ENCODE measurements at places on chromosomes 13 and 19.
A peak's percentile ranks its signal among the peaks of the same experiment; 100 is the strongest.

- DNase-seq = no peak
Measured at GRCh38 chr13:98142380-98143156, at the start of gene FARP1. Gene FARP1, plus strand, starts transcription at chr13:98143094. Its CDS starts 70,149 bp downstream, at chr13:98213243.

DNA sequence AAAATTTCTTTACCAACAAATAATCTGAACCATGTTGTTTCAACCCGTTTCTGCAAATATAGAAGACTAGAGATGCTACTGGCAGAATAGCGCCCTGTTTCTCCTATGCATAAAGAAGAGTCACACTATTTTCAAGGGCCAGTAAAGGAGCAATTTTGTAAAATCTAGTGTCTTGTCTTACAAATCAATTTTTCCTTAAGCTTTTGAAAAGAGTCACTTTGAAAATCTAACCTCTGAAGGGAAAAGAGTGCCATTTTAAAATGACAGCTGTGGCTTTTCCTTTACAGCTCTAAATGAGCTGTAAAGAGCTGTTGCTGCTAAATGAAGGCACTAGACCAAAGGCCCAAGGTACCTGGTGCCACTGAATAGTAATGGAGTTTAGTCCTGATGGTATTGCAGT lies 16.9 kb upstream of the GTF2F2 start:
- DNase-seq = no peak

DNA sequence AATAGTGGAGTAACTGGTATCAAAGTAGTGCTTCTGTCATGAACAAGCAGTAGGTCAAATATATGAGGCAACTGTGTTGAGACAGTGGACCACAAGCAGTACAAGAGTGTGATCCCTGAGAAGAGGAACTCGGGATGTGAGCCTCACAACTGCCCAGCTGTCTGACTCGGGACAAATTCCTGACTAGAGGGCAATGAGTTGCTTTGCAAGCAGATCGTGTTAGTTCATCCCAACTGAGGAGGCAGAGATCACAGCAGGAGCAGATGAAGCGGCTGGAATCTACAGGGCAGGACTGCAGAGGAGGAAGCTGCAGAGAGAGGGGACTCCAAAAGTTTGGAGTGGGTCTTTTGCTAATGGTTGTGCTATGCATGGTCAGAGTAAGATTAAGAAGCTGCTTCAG lies 741.1 kb downstream of the DIAPH3 start:
- DNase-seq = no peak

DNA sequence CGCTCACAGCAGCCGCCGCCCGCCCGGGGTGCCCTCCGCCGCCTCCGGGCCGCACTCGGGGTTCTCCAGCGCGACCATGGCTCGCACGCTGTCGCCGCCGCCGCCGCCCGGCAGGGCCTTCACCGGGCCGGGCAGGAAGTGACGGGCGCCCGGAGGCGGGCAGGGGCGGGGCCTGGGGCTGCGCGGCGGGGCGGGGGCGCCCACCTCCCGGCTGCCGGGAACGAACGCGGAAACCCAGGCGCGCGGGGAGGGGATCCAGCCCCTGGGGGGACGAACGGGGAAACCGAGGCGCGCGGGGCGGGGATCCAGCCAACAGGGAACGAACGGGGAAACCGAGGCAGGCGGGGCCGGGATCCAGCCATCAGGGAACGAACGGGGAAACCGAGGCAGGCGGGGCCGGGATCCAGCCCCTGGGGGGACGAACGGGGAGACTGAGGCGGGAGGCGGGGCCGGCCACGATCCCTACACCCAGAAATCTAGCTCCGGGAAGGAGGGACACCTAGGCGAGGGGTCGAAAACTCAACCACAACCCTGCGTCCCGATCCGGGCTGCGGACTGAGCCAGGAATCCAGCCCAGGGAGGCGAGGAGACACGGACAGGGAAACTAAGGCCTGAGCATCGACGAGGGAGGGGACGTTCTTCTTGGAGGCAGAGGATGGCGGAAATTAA lies at the start of gene R3HDM4:
R3HDM4 (minus strand) TSS at position 140 of the 669 bp plus-strand sequence; CDS start at position 78, 62 bp downstream.
- DNase-seq = peak; percentile 83

DNA sequence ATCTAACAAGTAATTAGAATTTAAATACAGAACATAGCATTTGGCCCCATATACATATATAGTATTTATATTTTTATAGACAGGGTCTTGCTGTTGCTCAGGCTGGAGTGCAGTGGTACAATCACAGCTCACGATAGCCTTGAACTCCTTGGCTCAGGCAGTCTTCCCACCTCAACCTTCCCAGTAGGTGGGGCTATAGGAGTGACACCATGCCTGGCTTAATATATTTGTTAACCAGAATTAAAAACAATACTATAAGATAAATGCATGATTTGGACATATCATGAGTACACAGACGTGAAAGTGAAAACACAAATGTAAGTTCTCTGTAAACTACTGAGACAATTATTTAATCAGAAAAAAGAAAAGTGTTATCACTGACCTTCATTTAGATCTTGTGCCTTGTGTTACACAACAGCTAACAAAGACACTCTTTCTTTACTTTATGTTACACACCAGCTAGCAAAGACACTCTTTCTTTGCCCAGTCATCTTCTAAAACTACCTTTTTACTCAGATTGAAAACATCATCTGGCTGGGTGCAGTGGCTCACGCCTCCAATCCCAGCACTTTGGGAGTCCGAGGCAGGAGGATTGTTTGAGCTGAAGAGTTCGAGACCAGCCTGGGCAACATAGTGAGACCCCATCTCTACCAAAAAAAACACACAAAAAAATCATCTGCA lies 22.6 kb downstream of the CARS2 start:
- no peak for DNase-seq

GRCh38 chr19:50310759-50311465 lies 18.3 kb downstream of the KCNC3 start:
- DNase-seq = no peak

GRCh38 chr13:34708566-34709313 lies 233.3 kb upstream of the NBEA start:
- no peak for DNase-seq

DNA sequence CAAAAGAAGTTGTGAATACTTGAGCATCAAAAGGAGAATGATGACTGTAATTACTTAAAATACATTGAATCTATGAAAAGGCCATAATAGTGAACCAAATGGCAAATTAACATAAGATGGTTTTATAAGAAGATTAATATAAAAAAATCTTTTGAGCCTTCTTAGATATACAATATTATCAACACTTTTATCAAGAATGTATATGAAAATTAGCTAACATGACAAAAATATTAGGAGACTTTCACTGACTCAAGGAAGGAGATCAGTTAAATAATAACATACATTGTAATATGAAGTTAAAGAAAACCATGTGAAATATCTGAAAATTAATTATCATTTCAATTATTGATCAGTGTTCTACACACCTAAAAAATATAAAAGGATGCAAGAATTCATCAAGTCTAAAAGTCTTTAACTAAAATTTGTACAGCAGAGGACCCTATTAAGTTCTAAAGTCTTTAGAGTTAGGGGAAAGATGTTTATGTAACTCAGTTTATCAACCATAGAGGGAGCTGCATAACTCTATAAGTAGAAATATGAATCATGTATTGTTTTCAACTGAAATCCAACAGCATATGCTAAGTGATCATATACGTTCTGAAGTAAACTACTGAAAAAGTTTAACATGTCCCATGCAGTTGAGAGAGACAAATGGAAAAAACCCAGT lies 756.1 kb upstream of the MIR17HG start:
- no peak for DNase-seq

- DNase-seq = no peak
Measured at GRCh38 chr13:44014501-44014900, 134.8 kb downstream of the LACC1 start.

Measured in activated CD4-positive, alpha-beta T cell treated with anti-CD3 and anti-CD28 coated beads, Interleukin-2, amount 50 U/mL, for 1 hour (primary cell).